ENCODE measurements at places on chromosomes 6 and 20.

- DNase-seq = no peak
These were observed 17.2 kb upstream of the WFDC10A start for GRCh38 chr20:45612314-45612713.

DNA sequence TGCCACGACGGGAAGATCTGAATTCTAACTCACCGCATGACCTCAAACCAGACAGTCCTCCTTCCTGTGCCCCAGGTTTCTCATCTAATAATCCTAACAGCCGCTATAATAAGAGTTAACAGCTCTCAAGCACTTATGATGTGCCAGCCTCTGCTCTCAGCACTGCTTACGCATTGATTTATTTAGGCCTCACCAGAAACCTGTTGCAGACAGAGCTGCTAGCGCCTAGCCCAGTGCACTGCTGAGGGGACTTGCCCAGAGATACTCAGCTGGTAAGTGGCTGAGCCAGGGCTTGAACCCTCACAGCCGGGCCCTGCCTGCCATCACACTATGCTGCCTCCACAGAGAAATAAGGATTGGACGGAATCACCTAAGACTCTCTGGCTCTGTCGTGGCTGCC lies 37.7 kb downstream of the GRM4 start:
- no peak for DNase-seq

GRCh38 chr6:158634695-158635426 lies 9.7 kb downstream of the DYNLT1 start:
- no peak for DNase-seq

- DNase-seq = no peak
These were observed 44.6 kb upstream of the AGPAT4 start for GRCh38 chr6:161318456-161318855.

- no peak for DNase-seq
These were observed 35.1 kb downstream of the LRFN2 start for GRCh38 chr6:40551966-40552505.

DNA sequence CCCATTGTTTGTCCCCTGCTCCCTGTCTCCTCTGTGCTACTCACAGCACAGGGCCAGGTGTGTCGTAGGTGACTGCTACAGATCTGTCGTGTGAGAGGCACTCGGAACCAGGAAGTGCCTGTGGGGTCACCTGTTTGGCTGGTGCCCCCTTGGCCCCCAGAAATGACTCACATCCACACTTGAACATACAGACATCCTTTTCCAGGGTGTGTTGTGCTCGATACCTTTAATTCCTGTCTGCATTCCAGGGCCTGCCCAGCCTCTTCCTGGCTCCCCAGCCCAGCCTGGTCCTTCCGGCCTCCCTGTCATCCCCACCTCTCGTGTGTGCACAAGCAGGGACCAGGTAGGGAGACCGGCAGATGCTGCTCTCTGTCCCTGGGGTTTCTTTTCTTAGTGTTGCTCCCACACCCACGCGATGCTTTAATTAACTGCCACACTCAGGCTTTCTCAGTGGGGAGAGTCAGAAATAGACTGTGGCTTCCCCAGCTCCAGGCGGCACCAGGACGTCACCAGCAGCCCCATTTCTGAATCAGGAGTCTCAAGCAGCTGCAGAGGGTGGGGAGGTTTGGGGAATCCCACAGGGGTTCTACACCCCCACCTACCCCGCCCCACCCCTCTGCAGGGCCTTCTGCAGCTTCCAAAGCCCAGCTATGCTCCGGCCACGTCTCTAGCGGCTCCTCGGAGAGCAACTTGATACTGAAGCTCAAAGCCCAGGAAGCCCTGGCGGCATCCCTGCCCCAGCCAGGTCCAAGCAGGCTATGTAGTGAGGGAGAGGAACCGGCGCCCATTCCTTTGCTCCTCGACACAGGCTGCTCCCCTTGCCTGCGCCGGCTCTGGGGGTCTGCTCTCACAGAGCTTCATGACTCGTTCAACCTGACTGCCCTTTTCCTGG lies 102.2 kb downstream of the SYCP2 start:
- no peak for DNase-seq

DNA sequence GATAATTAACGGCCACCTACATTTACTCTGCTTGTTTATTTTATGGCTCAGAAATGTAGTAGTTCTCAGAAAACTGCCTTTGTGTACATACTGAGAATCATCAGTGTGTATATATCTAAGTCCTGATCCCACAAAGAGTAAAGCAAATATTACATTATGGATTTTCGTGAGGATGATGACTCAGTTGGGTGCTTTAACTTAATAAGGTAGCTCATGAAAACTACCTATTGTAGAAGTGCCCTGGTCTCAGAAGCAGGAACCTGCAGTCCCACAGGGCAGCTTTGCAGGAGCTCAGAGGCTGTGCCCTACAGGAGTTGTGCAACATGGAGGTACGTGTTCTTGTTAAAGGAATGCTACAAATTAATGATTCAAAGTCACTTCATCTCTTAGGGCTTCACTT lies 108.2 kb downstream of the PLG start:
- DNase-seq = no peak

DNA sequence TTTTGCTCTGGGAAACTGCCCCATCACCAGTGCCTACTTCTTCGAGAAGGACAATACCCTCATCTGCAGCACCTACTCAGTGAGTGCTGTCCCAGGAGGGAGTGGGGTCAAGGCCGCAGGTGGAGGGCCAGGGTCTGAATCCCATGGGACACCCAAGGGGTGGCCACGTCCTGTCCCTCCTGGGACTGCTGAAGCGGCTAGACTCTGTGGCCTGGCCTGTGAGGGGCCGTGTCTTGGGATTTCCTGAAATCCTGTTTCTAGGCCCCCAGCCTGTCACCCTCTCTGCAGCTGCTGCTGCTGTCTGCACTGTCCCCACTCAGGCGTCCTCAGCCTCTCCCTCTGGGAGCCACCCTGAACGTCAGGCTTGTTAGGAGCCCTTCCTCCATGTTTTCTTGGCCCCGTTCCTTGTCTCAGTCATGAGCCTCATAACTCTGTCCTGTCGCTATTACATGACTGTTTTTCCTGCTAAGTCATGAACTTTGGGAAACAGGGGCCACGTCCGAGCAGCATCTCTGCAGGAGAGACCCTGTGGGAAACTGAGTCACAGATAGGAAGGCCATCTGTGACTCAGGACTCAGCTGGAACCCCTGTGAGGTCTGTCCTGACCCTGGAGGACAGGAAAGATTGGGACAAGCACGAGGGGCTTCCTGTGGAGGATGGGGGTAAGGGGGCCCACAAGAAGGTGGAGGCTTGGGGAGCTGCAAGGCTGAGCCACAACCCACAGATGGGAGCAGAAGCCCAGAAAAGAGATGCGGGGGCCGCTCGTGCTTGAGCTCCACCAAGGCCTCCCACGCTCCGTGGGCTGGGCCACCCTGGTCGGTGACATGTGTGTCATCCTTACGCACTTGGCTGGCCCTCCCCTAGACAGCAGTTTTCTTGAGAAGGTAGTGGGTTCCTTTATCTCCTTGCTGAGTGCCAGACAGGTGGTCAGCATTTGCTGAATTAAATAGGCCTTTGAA lies 49.9 kb downstream of the EFCAB8 start:
- DNase-seq = peak; percentile 20

- no peak for DNase-seq
These were observed 174.0 kb downstream of the RNF144B start for GRCh38 chr6:18561037-18561750.

DNA sequence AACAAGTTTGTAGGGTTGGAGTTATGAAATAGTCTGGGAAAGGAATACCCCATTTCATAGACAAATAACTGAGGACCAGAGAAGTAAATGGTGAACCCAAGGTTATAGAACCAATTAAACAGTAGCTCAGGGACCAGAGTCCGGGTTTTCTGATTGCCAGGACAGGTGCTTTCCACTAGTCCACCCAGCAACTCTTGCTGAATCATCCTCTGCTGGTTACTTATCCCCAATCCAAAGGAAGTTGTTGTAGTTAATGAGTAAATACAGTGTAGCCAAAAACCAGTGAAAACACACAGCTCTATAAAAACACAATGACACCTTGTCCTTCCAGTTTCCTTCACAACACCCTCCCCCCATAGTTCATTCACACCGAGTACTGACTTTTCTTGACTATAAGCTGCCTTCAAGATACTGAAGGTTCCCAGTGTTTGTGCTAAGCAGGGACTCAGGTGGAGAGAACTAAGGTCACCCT lies 766 bp upstream of the TINAG start:
- DNase-seq = no peak

- DNase-seq = no peak
These were observed 262.4 kb downstream of the PHF3 start for GRCh38 chr6:63897952-63898351.

GRCh38 chr6:129996387-129996786 lies 22.0 kb upstream of the L3MBTL3 start:
- DNase-seq = no peak

GRCh38 chr6:126788861-126789365 lies 329.6 kb upstream of the RSPO3 start:
- DNase-seq = no peak

DNA sequence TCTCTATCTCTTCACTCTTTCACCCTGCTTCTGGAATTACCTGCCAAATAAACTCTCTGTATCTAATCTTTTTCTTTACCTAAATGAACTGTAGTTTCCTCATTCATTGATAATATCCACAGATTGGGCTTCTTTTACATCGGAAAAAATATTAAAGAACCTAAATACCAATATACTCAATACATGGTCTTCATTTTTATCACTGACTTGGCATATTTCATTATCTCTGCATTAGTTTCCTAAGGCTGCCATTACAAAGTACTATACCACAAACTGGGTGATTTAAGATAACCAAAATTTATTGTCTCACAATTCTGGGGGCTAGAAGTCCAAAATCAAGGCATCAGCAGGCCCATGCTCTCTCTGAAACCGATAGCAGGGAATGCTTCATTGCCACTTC lies 411.9 kb upstream of the SPTLC3 start:
- no peak for DNase-seq

- DNase-seq = no peak
These were observed 143.4 kb upstream of the EEF1E1 start for GRCh38 chr6:8245726-8246125.

GRCh38 chr6:12275107-12275506 lies 15.1 kb upstream of the EDN1 start:
- DNase-seq = no peak

- DNase-seq = no peak
These were observed at the start of gene FILIP1 for GRCh38 chr6:75493400-75494064. Gene FILIP1, minus strand, starts transcription at chr6:75493800. Its CDS starts 78,828 bp downstream, at chr6:75414972.

DNA sequence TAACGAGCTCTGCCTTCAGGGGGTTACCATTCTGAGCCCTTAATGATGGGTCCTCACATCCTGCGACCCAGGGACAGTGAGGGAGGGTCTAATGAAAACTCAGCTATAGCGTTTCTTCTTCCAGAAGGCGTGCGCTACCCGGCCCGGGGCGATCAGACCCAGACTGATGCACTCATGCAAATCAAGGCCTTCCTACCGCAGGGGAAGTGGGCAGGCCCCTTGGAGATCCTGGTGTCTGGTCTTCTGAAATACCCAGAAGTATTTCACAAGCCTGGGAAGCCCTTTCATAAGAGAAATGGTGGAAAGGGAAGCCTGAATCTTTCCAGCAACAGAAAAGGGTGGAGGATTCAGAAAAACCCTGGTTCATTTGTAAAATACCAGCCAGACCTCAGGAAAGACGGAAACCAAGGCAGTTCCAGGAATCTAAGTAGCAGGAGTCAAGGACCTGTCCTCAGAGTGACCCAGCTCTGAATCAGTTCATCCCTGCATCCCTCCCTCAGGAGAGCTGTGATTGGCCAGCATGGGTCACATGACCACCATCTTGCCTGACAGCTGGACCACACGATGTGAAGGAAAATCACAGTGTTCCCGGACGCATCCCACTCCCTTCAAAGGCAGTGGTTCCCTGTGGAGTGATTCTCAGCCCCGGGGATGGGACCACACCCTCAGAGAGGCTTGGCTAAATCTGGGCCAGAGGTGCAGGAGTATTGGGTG lies 12.7 kb downstream of the BFSP1 start:
- no peak for DNase-seq

- DNase-seq = no peak
These were observed 11.0 kb downstream of the CST8 start for GRCh38 chr20:23501926-23502325.

DNA sequence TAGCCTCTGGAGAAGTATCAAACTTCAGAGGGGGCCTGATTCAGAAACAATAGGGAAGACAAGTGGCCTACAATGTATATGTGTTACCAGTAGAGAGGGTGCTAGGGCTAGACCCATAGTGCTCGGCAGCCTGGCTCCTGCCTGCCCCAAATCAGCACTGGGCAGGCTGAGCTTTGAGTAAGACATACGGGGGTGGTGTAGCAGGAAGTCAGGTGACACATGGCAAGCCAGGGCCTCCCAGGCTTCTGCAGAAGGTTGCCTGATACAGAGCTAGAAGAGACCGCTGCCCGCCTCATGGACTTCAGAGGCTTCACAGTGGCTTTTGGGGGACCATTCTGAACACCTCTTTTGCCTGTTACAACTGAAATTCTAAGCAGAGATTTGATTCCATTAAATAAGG lies 43.4 kb downstream of the RALY start:
- DNase-seq = peak; percentile 63

GRCh38 chr6:32664354-32664753 lies 2.1 kb downstream of the HLA-DQB1 start:
- no peak for DNase-seq

- no peak for DNase-seq
These were observed 326.8 kb downstream of the KHDRBS2 start for GRCh38 chr6:61959196-61959595.

GRCh38 chr20:44580581-44581268 lies 1.7 kb upstream of the PKIG start:
- DNase-seq = no peak

- no peak for DNase-seq
These were observed 209.0 kb upstream of the CITED2 start for GRCh38 chr6:139583420-139583819.
